ENCODE measurements at places on chromosomes 11 and 22. TPM values are rescaled to one million over a fixed set of nuclear protein-coding genes. Genes with fewer than 3 reads are reported as not detected.
A peak's percentile ranks its signal among the peaks of the same experiment; 100 is the strongest.

Gene PRG3
- total RNA-seq = not detected

DNA sequence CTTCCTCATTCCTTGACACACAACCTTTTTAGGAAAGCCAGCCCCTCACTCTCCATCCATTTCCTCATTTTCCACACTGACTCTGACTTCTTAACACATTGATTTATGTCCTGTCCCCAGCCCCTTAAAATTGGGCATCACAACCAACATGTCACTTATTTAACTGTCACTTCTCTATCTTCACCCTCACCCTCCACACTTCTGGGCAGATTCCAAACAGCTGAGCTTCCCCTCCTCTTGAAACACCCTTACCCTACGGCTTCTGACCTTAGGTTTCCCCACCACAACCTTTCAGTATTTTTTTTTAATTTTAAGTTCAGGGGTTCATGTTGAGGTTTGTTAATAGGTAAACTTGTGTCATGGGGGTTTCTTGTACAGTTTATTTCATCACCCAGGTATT lies 696.3 kb downstream of the DLG2 start:
- no peaks in the 10 kb centered on the region for H3K4me1 ChIP-seq
- H3K4me3 ChIP-seq = no peak overlapping the region
- H3K27ac ChIP-seq = no peak overlapping the region
- H3K27me3 ChIP-seq = no peaks in the 10 kb centered on the region

GRCh38 chr22:28942801-28943500 lies 59.6 kb downstream of the ZNRF3 start:
- H3K36me3 ChIP-seq = no peaks in the 10 kb centered on the region
- H3K4me3 ChIP-seq = no peak overlapping the region
- no peak overlapping the region for H3K27ac ChIP-seq
- no peaks in the 10 kb centered on the region for H3K27me3 ChIP-seq
- no peaks in the 10 kb centered on the region for H3K4me1 ChIP-seq
- no peak for DNase-seq

Gene RBMXL2
- 3.5 TPM for total RNA-seq

DNA sequence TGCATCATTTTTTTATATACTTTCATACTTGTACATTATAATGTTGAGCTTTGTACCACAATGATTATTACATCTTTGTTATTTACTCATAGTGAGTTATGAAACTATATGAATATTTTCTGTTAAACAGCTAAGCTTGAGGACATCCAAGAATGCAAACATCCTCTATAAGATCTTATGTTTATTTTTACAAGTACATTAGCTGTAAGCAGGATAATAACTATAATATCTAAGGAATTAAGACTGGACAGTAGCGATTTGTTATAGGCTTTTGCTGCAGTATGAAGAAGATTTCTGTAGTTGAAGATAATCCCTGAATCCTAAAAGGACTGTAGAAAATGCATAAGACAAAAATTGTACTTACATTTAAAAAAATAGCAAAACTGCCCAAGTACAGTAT lies 176.0 kb downstream of the METTL15 start:
- H3K27me3 ChIP-seq = no peaks in the 10 kb centered on the region
- no peak overlapping the region for H3K27ac ChIP-seq
- H3K36me3 ChIP-seq = no peaks in the 10 kb centered on the region
- H3K4me1 ChIP-seq = no peaks in the 10 kb centered on the region
- no peak for DNase-seq

DNA sequence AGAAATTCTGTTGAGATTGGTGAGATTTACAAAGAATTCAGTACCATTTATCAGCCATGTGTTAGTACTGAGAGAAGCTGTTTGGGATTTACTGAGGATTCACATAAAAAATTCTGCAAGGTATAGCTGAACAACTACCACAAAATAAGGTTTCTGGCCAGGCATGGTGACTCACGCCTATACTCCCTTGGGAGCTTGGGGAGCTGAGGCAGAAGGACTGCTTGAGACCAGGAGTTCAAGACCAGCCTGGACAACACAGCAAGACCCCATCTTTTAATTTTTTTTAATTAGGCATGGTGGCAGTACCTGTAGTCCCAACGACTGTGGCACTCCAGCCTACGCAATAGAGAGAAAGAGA lies 86.7 kb downstream of the SIK3 start:
- no peaks in the 10 kb centered on the region for H3K4me1 ChIP-seq
- no peaks in the 10 kb centered on the region for H3K27me3 ChIP-seq
- DNase-seq = no peak
- peak overlapping the region; percentile 15 for H3K27ac ChIP-seq
- H3K36me3 ChIP-seq = no peaks in the 10 kb centered on the region

Gene OR51B2
- total RNA-seq = not detected

DNA sequence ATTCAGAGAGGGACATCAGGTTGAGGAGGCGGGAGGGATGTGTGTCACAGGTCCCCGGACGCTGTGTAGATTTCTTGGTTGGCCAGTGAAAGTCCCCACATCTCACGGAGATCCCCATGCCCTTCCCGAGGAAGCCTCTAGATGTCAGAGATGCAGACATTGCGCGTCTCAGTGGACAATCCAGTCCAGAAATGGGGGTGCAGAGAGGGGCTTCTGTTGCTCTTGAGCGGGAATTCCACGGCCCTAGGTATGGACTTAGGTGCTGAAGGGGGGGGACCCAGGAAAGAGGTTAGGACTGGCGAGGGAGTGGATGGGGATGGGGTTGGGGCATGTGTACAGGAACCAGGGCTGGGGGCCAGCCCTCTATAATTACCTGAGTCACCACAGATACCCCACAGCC lies 7.0 kb downstream of the THY1 start:
- no peak overlapping the region for H3K27ac ChIP-seq
- no peak for DNase-seq

DNA sequence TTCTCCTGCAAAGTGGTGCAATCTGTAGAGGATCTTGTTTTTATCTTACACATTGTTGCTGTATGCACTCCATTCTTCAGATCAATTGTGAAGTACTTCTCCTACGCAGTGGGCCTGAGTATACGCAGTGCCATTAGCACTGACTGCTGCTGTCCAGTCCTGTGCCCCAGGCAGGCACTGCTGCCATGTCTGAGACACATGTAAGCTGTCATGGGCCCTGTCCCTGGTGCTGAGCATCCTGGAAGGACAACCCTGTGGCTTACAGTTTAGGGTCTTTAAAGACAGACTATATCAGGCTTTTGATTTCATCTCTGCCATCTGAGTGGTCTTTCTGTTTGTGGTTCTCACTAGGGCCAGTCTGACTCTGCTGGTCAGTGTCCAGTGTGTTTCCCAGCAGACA lies 44.8 kb upstream of the PTPN5 start:
- no peak for DNase-seq
- no peaks in the 10 kb centered on the region for H3K4me1 ChIP-seq

GRCh38 chr11:58135171-58135570 lies 9.8 kb upstream of the OR9I1 start:
- no peak overlapping the region for H3K27ac ChIP-seq
- H3K4me1 ChIP-seq = no peaks in the 10 kb centered on the region
- DNase-seq = no peak
- H3K36me3 ChIP-seq = no peaks in the 10 kb centered on the region

DNA sequence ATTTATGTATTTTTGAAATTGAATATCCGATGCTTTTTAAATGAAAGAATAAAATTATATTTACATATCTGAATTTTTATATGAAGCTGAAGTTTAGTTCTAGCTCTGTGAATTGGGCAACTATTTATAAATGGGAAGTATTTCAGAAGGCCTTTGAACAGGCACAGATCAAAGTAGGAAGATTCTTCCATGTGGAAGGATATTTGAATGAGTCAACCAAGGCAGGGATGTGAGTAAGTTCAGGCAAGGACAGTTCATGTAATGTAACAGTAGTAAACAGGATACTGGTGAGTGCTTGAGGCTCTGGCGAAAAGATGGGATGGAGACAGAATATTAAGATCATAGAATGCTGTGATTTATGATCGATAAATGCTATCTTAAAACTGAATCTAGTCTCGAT lies 417.8 kb upstream of the CCDC179 start:
- H3K36me3 ChIP-seq = no peaks in the 10 kb centered on the region
- no peaks in the 10 kb centered on the region for H3K27me3 ChIP-seq
- no peaks in the 10 kb centered on the region for H3K4me1 ChIP-seq
- H3K27ac ChIP-seq = no peak overlapping the region

DNA sequence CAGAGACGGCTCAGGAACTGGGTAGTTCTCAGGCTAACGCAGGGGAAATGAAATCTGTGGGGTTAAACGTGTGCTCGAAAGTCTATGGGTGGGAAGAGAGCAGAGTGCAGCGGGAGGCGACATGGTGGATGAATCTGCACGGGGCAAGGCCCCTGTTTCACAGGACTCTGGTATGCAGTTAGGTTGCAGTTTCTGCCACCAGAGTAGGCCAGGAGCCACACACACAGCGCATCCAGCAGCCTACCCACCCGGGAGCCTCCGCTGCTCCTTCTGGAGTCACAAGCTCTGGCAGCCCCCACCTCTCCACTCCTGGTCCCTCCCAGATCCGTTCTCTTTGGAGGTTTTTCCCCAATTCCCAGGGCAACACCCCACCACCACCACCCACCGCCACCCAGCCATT lies 27.0 kb downstream of the SPATA19 start:
- DNase-seq = no peak
- H3K36me3 ChIP-seq = no peaks in the 10 kb centered on the region
- H3K27me3 ChIP-seq = no peaks in the 10 kb centered on the region
- H3K4me3 ChIP-seq = no peak overlapping the region
- H3K27ac ChIP-seq = no peak overlapping the region

GRCh38 chr22:30181459-30182349 lies 64.9 kb downstream of the LIF start:
- H3K27me3 ChIP-seq = no peaks in the 10 kb centered on the region
- no peak for DNase-seq
- no peak overlapping the region for H3K27ac ChIP-seq
- no peak overlapping the region for H3K4me3 ChIP-seq

Gene SUSD2
- 9.6 TPM for total RNA-seq

- H3K27ac ChIP-seq = no peak overlapping the region
- no peaks in the 10 kb centered on the region for H3K27me3 ChIP-seq
- no peaks in the 10 kb centered on the region for H3K4me1 ChIP-seq
- H3K4me3 ChIP-seq = no peak overlapping the region
- no peaks in the 10 kb centered on the region for H3K36me3 ChIP-seq
Observed at GRCh38 chr11:2090172-2091111, 48.7 kb downstream of the IGF2 start.

Gene TPBGL
- total RNA-seq = 1.0 TPM

Gene KDELR3
- 18.0 TPM for total RNA-seq

DNA sequence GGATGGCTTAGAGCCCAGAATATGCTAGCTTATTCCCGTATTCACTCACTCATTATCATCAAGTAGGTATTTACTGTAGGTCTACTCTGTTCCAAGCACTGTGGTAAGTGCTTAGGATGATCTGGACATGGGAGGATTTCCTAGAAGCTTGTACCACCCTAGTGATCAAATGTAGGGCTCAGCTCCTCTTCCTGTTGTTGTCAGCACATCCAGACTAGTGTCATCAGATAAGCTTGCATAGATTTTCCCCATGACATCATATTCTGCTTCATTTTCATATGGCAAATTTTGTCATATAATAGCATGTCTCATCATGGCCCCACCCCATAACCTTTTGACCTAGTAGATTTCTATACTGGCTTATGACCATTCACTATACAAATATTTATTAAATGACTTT lies 19.3 kb upstream of the NUCB2 start:
- no peak overlapping the region for H3K4me3 ChIP-seq
- no peaks in the 10 kb centered on the region for H3K36me3 ChIP-seq
- no peaks in the 10 kb centered on the region for H3K4me1 ChIP-seq
- no peak overlapping the region for H3K27ac ChIP-seq
- no peak for DNase-seq

Gene OR10A5
- not detected for total RNA-seq

DNA sequence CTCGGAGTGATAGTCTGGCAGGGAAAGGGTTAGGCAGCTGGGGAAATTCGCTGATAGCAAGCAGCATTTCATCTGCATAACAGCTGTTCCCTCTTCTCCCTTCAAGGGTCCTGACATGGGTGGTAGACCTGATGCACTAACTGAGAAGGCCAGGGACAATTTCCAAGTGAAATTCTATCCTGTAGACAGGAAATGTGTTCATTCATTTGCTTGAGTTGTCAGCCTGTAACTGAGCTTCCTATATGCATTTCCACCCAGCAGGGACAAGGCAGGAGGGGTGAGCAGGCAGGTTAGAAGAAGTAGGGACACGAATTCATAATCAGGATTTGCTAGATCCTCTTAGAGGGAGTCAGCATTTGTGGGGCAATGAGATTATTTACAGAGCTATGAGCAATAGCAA lies 154.3 kb upstream of the NCAM1 start:
- no peak for DNase-seq
- H3K27me3 ChIP-seq = no peaks in the 10 kb centered on the region
- no peak overlapping the region for H3K4me3 ChIP-seq
- H3K4me1 ChIP-seq = no peaks in the 10 kb centered on the region

GRCh38 chr11:125886997-125887372 lies 483 bp upstream of the HYLS1 start:
- peak overlapping the region; percentile 86 for H3K4me3 ChIP-seq
- peak; percentile 11 for DNase-seq
- H3K27ac ChIP-seq = peak overlapping the region; percentile 91
- H3K4me1 ChIP-seq = no peaks in the 10 kb centered on the region

GRCh38 chr22:48088251-48088650 lies 1325.8 kb downstream of the TBC1D22A start:
- no peak overlapping the region for H3K27ac ChIP-seq
- H3K4me3 ChIP-seq = no peak overlapping the region
- H3K27me3 ChIP-seq = no peaks in the 10 kb centered on the region
- peaks cover 13% of the 10 kb centered on the region for H3K4me1 ChIP-seq

DNA sequence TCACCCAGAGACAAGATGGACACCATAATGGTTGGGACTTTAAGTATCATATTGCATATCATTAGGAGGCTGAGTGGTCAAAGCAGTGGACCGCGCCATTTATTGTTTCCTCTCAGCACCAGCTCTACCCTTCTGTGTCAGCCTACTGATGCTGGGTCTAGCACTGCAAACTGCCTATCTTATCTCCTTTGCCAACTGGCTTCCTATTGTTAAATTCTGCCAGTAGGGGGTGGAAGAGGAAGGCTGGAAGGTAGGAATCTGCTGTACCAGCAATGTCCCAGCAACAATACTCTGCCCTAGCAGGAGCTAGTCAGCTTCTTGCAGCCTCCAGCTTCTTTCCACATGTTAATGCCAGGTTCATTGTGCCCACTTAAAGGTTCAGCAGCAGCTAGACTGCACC lies 367.1 kb upstream of the PDGFD start:
- H3K27me3 ChIP-seq = no peaks in the 10 kb centered on the region
- no peaks in the 10 kb centered on the region for H3K36me3 ChIP-seq
- no peak overlapping the region for H3K4me3 ChIP-seq

GRCh38 chr22:22927888-22928665 lies 40.5 kb downstream of the IGLL5 start:
- no peak overlapping the region for H3K27ac ChIP-seq
- no peaks in the 10 kb centered on the region for H3K36me3 ChIP-seq
- no peak for DNase-seq
- H3K27me3 ChIP-seq = no peaks in the 10 kb centered on the region
- no peaks in the 10 kb centered on the region for H3K4me1 ChIP-seq

GRCh38 chr11:612201-612960 lies 3.4 kb downstream of the IRF7 start:
- no peak for DNase-seq
- peaks cover 15% of the 10 kb centered on the region for H3K4me1 ChIP-seq
- H3K36me3 ChIP-seq = no peaks in the 10 kb centered on the region
- no peak overlapping the region for H3K4me3 ChIP-seq

Gene VSIG2
- total RNA-seq = not detected

- no peak for DNase-seq
- no peaks in the 10 kb centered on the region for H3K36me3 ChIP-seq
- H3K4me1 ChIP-seq = no peaks in the 10 kb centered on the region
- no peak overlapping the region for H3K27ac ChIP-seq
Observed at GRCh38 chr22:40668611-40669411, 10.5 kb upstream of the MCHR1 start.

Gene SCGB1C1
- not detected for total RNA-seq

- no peak overlapping the region for H3K27ac ChIP-seq
- no peaks in the 10 kb centered on the region for H3K4me1 ChIP-seq
- DNase-seq = no peak
Observed at GRCh38 chr11:91527380-91528030, 697.1 kb upstream of the FAT3 start.
